ENCODE measurements at places on chromosomes 12 and 14.
A peak's percentile ranks its signal among the peaks of the same experiment; 100 is the strongest.

DNA sequence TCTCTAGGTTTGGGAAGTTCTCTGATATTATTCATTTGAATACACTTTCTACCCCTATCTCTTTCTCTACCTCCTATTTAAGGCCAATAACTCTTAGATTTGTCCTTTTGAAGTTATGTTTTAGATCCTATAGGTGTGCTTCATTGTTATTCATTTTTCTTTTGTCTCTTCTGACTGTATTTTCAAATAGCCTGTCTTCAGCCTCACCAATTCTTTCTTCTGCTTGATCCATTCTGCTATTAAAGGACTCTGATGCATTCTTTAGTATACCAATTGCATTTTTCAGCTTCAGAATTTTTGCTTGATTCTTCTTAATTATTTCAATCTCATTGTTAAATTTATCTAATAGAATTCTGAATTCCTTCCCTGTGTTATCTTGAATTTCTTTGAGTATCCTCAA lies 199.2 kb downstream of the CRADD start:
- DNase-seq: no peak

DNA sequence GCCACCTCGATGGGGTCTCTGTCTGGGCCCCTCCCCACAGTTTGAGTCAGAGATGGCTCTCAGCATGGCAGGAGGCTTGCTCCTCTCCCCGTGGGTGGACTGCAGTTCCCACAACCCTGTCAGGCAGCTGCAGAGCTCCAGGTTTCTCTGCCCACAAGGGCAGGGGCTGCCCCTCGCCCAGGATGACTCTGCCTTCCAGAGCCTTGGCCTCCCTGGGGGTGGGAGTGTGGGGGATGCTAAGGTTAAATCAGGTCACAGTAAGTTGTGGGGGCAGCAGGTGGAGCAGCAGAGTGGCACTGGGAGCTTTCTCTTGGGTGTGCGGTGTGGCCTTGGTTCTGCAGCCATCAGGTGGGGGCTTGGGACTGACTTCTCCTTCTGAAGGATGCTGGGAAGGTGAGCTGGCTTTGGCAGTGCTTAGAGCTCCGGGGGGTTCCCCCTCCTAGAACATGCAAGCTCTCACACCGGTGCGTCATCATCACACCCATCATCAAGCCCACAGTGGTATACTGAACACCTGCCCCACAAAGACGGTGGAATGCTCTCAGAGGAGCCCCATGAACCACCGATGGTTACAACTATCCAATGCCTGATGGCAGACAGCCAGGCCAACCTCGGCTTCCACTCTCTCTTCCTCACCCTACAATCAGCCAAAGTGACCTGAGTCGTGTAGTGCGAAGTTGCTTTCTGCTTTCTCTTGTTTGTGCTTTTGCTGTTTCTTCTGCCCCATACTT lies 39.7 kb downstream of the ERH start:
- DNase-seq: no peak

GRCh38 chr14:91987192-91987591 lies 39.7 kb upstream of the FBLN5 start:
- no peak for DNase-seq

- DNase-seq: no peak
Measured at GRCh38 chr14:77114609-77115008, 16.6 kb downstream of the CIPC start.

DNA sequence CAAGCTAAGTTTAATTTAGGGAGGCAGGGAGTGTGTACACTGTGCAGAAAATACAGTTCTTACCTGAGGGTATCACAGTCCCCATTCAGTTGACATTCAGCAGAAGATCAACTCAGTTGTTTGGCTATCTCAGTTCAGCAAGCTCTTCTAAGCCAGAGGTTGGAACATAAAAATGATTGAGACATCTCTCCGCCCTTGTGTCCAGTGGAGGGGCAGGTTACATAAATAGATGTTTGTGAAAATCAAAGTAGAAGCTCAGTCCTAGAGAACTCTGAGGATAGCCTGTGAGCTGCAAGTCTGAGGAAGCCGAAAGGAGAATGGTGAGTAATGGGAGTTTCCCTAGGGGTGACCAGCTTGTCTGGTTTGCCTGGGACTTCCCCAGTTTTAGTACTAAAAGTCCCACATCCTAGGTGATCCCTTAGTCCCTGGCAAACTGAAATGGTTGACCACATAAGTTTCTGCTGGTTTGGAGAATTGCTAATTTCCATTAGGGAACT lies 251.4 kb upstream of the ATP2B1 start:
- no peak for DNase-seq

DNA sequence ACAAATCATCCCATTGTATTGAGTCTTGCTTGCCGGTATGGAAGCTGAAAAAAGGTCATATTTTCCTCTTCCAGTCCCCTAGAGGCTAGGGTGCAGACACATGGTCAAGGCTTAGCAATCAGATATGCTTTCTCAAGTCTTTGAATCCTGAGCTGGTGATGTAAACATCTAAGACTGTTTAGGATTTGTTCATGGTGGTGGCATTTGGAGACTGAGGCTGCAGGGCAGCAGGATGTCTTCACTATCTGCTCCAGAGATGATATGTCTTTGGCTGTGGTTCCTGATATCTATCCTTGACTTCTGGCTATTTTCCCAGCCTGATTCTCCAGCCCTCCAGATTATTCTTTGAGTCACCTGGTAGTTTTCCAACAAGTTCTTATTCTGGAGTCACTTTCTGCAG lies 50.5 kb upstream of the DACT1 start:
- no peak for DNase-seq

- no peak for DNase-seq
Measured at GRCh38 chr12:14310866-14311265, 54.6 kb upstream of the ATF7IP start.

GRCh38 chr14:39454906-39455539 lies 22.8 kb upstream of the FBXO33 start:
- no peak for DNase-seq

DNA sequence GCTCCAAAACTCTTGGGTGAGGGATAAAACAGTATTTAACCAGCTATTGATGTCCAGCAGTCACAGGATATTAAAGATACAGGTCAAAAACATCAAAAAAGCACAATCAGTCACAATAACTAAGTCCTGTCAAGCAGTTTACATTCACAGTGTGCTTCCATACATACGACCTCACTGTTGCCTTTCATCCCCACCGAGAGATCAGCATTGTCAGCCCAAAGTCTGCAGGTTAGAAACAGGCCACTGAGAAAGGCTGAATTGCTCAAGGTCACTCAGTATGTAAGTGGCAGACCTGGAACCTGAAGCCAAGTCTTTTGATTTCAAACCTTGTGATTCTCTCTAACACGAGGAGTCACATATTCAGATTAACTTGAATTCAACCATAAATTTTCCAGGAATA lies 124.9 kb downstream of the GXYLT1 start:
- no peak for DNase-seq

GRCh38 chr14:81400852-81401251 lies 728 bp upstream of the STON2 start:
- peak; percentile 82 for DNase-seq

DNA sequence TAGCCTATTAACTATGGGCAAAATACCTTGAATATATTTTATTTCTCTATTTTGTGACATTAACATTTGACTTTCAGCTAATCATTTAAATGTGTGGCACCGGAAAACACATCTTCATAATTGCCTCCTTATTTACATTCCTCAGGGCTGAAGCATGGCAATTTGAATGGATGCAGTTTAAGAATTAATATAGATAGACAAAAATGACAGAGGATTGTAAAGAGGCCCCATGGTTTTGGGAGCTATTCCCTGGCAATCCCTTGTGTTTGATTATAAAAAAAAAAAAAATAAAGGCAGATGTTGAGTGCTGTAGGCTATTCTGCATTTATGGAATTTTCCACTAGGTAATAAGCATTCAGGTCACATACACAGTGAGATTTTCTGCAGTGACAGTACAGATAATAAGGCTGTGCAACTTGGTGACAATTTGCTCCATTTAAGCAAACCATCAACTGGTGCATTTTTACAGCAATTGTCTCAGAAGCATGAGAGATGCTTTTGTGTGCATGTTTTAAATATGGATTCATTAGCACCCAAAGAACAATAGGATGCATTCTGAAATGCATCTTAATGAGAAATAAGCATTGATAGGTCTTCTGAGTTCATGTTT lies 123.2 kb upstream of the SLC38A4 start:
- no peak for DNase-seq

DNA sequence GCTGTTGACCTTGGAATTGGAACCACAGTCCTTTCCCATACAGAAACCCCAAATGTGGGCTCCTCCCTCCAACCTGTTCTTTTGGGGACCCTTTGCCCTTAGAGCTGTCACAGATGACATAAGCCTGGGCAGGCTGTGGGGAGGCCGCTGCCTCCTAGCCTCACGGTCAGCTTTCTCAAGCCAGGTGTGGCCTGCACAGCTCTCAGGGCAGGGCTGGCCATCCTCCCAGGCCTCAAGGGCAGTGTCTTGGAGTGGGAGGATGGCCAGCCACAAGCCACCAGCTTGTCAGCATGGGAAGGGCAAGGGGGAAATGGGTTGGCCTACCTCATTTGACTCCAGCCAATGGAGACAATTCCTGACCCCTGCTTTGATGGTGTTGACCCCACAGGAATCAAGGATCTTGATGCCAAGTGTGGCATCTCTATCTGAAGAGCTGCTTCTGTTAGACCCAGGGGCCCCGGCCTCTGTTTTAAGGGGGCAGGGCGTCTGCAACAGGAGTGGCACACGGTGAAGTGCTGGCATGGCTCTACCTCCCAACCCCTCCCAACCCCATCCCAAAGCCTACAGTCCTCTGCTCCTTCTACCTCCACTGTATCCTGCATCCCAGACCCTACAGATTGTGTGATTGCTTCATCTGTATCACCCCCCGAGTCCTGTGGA lies 11.5 kb downstream of the CBLN3 start:
- no peak for DNase-seq

DNA sequence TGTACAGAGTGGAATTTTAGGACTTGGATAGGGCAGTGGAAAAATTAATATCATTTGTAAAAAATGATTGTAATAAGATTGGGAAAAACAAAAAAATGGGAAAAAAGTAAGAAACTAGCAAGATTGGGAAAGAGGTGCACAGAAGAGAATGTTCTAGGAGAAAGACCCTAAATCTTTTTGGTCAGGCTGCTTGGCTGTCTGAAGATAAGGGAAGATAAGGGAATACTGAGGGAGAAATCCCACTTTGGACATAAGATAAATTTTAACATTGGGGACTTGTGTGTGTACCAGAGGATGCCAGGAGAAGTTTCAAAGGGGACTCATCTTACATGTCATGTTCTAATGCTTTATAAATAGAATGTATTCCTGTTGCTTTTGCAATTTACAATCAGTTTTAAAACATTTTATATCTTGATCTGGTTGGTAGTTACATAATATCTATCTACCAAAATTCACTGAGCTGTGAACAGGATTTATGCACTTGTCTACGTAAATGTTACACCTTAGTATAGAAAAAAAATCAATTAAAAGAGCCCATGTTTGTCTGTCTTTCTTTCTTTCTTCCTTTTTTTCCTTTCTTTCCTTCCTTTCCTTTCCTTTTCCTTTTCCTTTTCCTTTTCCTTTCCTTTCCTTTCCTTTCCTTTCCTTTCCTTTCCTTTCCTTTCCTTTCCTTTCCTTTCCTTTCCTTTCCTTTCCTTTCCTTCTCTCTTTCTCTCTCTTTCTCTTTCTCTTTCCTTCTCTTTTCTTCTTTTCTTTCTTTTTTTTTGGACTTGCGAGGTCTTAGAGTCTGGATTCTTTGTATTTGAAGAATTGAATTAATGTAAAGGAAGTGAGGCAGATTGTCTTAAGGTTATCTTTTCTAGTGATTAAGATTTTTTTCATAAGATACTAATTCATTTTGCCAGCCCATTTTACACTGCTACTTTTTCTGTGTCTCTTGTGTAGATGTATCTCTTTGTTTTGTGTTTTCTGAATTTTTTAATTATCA lies 66.1 kb downstream of the KTN1 start:
- no peak for DNase-seq

DNA sequence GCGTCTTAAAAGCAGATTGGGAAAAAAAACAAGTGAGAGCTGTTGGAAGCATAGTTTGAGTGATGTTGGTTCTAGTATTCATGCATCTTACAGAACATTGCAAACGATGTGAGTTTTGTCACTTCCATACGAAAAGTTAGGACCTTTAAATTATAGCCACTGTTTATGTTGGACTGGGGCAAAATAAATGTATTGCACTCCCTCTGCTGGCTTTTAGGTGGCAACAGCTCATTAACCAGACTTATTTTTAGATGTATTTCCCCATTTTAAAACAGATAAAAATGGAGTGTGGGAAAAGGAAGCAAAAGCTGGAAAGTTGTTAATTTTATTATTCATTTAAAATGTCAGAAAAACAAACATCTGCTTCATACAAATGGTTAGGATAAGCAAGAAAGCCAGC lies 111.9 kb downstream of the LGR5 start:
- no peak for DNase-seq

- DNase-seq: no peak
Measured at GRCh38 chr14:100778951-100779690, 46.8 kb upstream of the MEG3 start.

GRCh38 chr14:56087671-56088471 lies 30.3 kb upstream of the PELI2 start:
- peak; percentile 58 for DNase-seq

GRCh38 chr12:104823985-104824461 lies 134.1 kb downstream of the SLC41A2 start:
- DNase-seq: no peak

GRCh38 chr14:34356264-34356654 lies 105.8 kb downstream of the SPTSSA start:
- DNase-seq: no peak

- no peak for DNase-seq
Measured at GRCh38 chr14:70704960-70705359, 63.2 kb downstream of the TTC9 start.

- DNase-seq: no peak
Measured at GRCh38 chr14:52000019-52000582, 10.8 kb downstream of the RTRAF start.

GRCh38 chr12:12799163-12799920 lies 13.8 kb upstream of the DDX47 start:
- no peak for DNase-seq

GRCh38 chr12:102498471-102498870 lies 18.1 kb upstream of the IGF1 start:
- DNase-seq: no peak

DNA sequence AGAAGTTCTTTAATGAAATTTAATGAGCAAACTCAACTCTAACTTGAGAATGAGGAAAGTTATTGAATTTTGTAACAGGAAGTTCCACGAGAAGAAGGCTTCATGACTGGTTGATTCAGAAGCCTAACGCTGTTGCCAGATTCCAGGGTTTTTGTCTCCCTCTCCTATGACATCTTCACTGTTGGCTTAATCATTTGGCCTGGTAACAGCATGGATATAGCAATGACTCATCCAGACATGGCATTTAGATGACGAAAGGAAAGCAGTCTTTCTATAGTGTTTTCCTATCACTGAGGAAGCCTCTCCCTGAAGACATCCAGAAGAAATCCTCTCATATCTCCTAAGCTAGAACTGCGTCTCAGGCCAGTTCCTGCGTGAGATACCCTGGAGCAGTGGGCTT lies 9.4 kb upstream of the KCNA1 start:
- no peak for DNase-seq

DNA sequence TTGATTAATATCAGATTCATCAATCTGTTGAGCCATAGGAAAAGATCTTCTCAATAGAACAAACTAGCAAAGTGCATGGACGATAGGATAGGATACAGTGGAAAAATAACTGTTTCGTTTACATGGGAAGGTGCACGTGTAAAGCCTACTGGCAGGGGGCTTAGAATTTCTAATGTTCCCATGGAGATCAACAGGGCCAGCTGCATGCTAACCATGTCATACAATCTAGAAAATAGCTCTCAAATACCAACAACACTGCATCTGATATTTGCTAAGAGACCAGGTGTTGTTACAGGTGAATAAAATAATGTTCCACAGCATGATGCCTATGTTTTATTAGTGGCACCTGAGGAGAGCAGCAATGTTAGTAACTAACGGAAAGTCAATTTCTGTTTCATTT lies 72.5 kb downstream of the ACSS3 start:
- peak; percentile 97 for DNase-seq

GRCh38 chr12:749751-750270 lies 2.6 kb upstream of the WNK1 start:
- DNase-seq: peak; percentile 17
